ENCODE measurements at places on chromosomes 3 and 15. TPM values are rescaled to one million over a fixed set of nuclear protein-coding genes. Genes with fewer than 3 reads are reported as not detected.

- no peak for DNase-seq
Observed at GRCh38 chr3:97772926-97773325, 8.4 kb downstream of the ARL6 start.

DNA sequence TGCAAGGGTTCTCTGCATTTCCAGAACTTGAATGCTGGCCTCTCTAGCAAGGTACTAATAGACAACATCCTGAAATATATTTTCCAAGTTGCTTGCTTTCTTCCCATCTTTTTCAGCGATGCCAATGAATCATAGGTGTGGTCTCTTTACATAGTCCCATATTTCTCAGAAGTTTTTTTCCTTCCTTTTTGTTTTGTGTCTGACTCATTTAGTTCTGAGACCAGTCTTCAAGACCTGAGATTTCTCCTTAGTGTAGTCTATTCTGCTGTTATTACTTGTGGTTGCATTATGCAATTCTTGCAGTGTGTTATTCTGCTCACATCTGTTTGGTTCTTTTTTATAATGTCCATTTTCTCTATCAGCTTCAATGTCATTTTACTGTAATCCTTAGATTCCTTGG lies 1265.0 kb upstream of the ALCAM start:
- DNase-seq = no peak

DNA sequence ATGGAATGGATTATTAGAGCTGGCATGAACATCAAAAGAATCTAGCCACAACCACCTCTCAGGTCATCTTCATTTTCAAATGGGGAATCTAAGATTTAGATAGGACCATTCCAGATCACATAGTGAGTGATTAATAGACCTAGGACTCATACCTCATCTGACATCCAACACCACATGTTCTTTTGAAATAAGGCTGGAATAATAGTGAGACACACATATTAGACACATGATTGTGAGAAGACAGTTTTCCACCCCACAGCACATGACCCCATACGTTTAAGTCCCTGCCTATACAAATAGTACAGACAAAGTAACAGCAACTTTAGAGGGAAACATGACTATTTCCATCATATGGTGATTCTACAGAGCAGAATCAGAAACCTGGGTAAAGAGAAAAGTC lies 344.7 kb upstream of the TPRG1 start:
- DNase-seq = no peak

DNA sequence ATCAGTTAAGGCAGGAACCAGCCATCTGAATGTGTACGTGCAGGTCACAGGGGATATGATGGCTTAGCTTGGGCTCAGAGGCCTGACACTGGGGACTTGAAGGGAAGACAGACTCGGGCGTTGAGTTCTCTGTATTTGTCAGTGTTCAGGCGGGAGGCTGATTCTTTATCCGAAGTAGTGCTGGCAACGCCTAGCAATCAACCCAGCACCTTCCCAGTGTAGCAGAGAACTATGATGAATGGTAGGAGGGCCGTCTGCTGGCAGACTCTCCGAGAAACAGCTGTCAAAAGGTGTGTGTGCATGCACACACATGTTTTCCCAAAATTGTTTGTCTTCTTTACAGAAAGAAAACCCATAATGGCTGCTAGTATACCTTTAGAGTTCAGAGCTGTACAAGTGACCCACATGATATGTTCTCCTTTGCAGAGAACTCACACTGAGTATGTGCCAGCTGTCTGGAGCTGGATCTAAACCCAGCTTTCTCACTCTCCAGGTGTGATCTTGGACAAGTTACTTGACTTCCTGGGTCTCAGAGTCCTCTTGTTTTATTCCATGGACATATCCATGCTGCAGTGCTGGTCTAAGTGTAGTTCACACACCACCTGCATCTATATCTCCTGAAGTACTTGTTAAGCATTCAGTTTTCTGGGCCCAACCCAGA lies 74.5 kb upstream of the LARS2 start:
- DNase-seq = no peak

GRCh38 chr3:52771702-52772101 lies 962 bp upstream of the NEK4 start:
- DNase-seq = peak; percentile 14

- no peak for DNase-seq
Observed at GRCh38 chr15:62644889-62645742, 397.4 kb upstream of the TPM1 start.

- DNase-seq = no peak
Observed at GRCh38 chr3:186096290-186096689, 12.6 kb downstream of the ETV5 start.

DNA sequence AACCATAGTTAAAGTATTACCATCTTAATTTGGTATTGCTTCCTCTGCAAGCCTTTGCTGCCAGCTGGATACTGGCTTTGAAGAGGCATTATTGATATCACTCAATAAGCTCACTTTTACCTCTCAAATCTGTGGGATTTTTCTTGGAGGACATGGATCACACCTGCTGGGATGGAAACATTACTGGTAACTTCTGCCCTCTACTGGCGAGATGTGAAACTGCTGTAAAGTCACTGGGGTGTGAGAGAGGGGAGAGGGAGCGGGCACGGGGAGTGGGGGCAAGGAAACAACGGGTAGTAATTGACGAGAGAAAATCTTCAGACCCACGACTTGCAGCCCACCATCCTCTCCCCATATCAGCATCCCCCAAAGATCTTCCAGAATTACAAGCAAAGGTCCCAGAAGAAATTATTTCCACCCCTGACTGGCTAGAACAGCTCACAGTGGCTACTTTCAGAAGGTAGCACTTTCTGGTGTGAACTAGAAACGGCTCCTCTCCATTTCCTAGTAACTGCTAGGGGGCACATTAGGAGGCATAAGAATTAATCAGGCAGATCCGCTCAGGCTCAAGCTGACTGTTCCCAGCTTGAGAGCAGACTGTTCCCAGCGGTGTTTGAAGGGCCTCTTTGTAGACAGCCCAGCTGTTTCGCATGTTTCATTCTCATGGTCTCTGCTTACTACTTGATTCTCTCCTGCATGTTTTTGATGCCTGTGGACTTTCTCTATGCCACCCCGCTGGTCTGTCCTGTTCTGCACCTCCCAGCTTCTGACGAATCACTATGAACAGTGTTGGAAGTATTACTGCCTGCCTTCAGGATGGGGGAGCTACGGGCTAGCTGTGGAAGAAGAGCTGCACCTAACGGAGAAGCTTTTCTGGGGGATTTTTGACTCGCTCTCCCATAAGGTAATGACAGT lies 230.4 kb upstream of the CHRM5 start:
- DNase-seq = peak; percentile 28

DNA sequence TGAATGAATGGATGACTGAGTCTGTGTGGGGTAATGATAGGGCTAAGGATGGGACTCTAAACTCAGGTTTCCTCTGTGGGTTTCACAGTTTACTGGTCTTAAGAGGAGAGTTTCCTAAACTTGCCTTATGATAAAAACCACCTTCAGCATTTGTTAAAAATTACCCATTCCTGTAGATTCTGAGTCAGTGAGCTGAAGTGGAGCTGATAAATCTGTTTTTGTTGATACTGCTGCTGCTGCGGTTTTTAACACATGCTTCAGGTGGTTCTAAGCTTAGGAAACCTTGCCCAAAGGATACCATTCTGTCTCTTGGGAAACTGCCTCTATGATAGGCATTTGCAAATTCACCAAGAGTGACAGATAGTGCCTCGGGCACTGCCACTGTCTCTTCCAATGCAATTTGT lies 52.6 kb downstream of the MECOM start:
- no peak for DNase-seq

- DNase-seq = no peak
Observed at GRCh38 chr3:179067291-179067690, 4.3 kb downstream of the ZMAT3 start.

- no peak for DNase-seq
Observed at GRCh38 chr3:189684317-189684716, 53.1 kb downstream of the TP63 start.

DNA sequence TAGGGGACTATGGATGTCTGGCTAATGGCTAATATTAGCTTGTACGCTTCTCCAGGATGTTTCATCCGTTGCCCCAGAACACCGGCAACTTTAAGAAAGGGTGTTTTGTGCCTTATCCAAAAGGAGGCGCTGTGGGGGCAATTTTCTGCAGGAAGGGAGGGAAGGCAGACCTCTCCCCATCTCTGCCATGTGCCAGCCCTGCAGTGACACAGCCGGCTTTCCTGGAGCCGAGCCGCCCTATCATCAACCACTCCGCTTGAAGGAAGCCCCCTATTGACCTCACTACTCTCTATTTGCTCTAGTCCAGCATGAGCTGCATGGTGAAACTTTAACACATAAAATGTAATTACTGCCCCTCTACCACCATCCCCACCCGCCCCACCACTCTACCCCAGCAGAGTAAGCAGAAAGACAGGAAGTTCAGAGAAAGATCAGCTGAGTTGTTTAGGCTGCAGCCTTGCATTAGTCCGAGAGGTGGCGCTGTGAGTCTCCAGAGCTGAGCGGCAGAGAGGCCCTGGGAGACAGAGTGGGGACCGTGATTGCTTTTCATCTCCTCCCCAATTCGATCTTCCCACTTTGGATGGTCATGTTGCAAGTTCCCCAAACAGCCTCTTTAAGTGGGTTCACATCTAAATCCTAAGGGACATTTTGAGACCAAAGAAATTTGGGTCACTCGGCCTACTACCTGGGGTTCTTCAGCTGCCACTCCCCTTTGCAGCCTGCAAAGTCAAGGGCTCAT lies 24.5 kb upstream of the RAD18 start:
- peak; percentile 74 for DNase-seq

Gene UBAP1L
- 2.9 TPM for total RNA-seq

Gene GOLGA8G
- not detected for total RNA-seq

Gene GOLGA8R
- 1.2 TPM for total RNA-seq

Gene CCRL2
- 2.1 TPM for total RNA-seq

All from adrenal gland (tissue), 19 donors.